ENCODE measurements at places on chromosomes 4 and X.

DNA sequence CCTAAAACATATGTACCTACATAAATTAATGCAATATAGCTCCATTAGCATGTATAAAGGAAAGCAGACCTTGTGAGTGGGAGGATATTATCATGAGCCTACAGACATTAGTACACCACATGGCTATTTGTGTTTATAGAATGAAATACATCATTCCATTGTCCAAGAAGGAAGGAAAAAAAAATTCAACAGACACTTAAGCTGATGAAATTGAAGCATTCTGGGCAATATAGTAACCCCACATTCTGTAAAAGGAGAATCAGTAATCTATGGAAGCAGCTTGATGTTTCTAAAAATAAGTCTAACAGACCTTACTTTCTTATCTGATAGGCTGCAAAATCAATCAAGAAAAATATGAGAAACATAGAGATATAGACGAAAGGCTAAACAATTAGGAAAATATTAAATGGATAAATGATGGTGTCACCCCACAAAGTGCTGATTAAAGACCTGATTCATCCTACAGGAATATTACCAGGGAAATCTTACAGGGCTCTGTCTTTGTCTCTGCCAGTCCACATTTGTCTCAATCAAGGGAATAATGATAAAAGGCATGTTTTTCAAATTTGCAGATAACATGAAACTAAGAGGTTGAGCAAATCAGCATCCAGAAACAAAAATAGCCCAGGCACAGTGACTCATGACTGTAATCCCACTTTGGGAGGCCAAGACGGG, 76.8 kb downstream of the COMMD8 start:
- no peak for DNase-seq

- DNase-seq: no peak
Observed at GRCh38 chrX:69424161-69424560, 80.0 kb upstream of the NALF2 start.

DNA sequence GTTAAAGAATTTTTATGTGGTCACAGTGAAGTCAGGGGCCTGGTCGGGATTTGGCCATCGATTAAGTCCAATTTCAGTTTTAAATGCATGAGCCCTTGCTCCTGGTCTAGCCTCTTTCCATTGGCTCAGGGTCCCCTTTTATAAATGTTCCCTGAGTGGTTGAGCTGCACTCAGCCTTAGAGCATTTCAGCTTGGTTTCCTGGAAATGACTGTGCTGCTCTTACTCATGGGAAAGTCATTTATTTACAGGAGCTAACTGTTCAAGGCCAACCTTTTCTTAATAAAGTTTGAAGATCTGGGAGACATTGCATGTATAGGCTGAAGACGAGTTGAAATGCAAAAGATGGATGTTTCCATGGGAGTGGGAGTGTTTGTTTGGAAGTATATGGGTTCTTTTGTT, 98.8 kb upstream of the CLNK start:
- no peak for DNase-seq

GRCh38 chrX:6225911-6226595, 2.6 kb downstream of the NLGN4X start:
- no peak for DNase-seq

GRCh38 chrX:338836-339400, 20.3 kb upstream of the GTPBP6 start:
- DNase-seq: no peak

GRCh38 chr4:172173206-172173605, 360.0 kb downstream of the GALNTL6 start:
- DNase-seq: no peak

GRCh38 chr4:125741825-125742452, 427.2 kb downstream of the FAT4 start:
- no peak for DNase-seq

DNA sequence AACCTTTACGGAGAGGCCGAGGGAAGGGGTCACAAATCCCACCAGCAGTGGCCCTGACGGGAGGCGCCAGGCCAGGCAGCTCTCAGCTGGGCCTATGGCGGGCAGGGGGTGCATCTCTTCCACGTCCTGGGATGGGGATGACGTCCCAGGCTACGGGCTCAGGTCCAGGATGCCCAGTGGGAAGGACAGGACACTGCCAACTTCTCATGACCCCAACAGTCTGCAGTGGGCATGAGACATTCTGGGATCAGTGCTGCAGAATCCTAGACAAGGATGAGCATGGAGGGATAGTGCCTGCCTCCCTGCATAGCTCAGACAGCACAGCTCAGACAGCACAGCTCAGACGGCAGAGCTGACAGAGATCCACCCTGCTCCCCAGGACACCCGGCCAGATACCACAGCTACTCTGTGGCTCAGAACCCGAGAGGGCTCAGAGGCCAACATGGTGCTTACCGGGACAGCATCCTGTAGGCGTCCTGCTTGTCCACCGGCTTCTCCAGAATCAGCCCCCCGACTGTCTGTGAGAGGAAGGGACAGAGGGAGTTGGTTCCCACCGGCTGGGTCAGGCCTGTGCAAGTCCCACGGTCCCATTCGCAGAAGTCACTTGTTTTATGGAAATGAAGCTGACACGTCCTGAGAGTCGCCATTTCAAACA, 17.3 kb downstream of the ASMTL start:
- no peak for DNase-seq

DNA sequence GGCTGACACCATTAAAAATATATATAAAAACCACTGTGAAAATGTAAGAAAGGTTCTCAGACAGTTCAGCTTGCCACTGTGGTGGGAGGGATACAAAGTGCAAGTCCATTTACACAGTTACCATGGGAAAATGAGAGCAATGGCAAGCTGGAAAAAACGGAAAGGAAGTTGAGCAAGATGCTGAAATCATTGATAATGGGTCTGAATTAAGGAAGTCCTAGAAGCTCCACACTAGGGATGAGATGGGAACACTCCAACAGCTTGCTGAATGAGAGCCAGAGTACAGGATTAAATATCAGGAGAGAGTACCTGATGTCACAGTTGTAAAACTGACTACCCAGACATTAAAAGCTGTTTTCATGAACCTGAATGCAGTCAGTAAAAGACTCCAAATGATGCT, 218.6 kb downstream of the PRDM5 start:
- DNase-seq: no peak

DNA sequence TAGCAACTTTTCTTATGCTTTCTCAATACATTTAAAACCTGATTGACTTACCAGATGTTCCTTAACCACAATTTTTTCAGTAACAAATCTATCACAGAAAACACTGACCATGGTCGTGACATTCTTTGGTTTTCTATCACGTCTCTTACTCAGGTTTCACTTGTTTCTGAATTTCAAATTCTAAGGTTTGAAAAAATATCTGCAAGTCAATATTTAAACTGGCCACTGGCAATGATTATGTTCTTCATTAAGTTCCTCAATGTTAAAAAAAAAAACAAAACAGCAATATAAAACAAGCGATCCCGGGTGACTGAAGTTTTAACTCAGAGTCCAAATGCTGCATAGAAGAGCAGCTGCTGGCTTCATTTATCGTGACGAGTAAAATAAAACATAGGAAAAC, 128.9 kb downstream of the RBM47 start:
- no peak for DNase-seq

GRCh38 chrX:51834076-51834475, 59.3 kb upstream of the MAGED1 start:
- no peak for DNase-seq

- DNase-seq: peak; percentile 6
Observed at GRCh38 chr4:25767877-25768725, 94.7 kb downstream of the SEL1L3 start.

DNA sequence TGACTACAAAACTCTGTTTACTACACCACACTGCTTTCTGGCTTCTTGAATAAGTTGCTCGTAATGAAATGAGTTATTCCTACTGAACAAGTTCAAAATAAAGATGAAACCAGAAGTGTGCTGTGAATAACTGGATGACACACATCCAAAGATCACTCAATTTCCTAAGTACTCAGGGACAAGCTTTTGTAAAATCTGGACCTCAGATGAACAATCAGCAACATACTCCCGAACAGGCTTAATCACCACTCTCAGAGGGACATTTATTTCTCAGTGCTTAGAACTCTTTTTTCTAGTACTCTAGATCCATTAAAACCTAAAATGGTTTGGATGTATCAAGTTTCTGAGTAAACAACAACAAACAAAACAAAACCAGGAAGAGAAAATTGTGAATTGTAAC, 61.5 kb upstream of the EXOC1L start:
- no peak for DNase-seq

GRCh38 chr4:80201252-80202151, 4.2 kb downstream of the PRDM8 start:
- DNase-seq: peak; percentile 25

DNA sequence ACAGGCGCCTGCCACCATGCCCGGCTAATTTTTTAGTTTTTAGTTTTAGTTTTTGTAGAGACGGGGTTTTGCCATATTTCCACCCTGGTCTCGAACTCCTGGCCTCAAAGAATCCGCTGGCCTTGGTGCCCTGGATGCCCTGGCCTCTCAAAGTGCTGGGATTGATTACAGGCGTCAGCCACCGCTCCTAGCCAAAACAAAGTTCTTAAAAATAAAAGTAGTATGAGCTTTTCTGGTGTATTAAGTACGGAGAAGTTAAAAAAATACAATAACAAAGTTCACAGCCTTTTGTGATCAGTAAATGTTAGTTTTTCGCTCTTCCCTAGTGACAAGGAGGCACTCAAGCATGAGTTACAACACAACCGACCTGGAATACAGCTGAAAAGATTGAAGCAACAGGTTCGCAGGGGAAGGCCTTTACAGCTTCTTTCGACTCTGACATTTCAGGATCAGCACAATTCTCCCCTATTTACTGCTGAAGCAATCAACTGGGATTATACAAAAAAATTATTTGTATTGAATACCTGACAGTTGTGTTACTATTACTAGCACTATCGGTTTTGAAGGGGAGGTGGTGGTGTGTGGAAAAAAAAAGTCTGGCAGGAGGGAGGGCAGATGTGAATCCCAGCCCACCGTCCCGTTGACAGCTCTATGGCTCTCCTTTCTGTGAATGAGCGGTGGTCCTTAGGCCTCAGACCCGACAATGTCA, 893 bp upstream of the METAP1 start:
- DNase-seq: no peak

GRCh38 chr4:124060261-124060918, 652.1 kb downstream of the ANKRD50 start:
- peak; percentile 48 for DNase-seq

GRCh38 chr4:158578476-158578875, 56.8 kb downstream of the RXFP1 start:
- DNase-seq: no peak

DNA sequence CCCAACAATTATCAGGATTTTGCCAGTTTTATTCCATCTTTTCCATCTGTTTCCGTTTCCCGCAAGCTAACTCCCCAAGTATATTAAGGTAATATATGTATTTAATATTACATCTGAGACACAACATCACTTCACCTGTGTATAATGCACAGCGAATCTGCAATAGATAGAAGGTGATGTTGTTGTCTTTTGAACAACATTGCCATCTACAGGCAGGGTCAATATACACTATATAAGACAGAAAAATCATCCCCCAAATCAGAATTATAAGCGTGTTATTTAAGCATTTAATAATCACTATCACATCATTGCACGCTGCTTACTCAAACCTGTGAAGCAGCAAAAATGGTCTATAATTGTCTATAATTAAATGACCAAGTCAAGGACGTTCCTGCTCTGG, 1115.5 kb downstream of the NLGN4X start:
- DNase-seq: no peak

DNA sequence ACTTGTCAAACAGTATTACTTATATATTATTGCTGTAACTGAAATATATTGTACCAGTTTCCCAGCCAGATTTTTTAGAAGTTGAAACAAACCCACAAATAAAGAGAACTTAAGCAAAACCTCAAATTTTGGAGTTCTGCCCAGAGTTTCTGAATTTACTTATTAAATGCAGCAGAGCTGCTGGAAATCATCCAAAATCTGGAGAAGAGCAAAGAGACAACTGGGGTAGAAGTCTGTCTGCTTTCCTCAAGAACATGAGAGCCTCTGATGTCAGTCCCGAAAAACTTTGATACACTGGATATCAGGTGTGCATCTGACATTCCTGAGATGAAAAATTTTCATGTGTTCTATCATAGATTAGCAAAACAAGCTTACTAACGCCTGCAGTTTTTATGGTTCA, 325.9 kb downstream of the NR3C2 start:
- no peak for DNase-seq

GRCh38 chr4:1291996-1292702, 2.5 kb downstream of the MAEA start:
- no peak for DNase-seq

DNA sequence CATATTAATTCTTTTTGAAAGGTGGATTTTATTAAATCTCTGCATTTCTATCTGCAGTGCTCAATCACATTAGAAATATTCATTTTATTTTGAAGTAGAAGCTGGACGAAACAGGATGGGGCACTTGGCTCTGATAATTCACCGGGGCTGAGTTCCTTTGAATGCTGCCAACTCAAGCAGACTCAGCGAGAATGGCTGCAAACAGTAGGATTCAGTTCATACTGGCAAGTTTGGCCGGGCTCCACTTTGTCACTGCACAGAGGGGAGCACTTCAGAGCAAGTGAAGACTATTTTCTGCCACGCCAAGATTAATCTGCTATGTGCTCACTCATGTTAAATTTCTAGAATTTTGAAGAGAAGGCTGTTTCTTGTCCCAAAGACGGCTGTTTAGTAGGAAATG, 30.7 kb upstream of the KLHL8 start:
- DNase-seq: no peak

DNA sequence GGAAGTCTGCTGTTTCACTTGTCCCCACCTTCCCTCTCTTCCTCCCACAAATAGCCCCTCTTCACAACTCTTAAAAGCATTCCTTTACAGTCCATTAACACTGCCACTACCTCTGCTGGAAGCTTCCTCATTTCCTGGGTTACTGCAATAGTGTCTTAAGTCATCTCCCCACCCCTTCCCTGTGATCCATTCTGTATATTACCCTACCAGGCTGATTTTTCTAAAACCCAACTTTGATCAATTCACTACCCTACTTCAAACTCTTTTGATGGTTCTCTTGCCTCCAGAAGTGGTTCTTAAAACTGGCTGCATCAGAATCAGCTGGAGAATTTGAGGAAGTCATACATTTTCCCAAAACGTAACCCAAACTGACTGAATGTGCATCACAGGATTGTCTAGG, 8.8 kb upstream of the XIAP start:
- DNase-seq: no peak
